ENCODE measurements at places on chromosomes 3 and 15.
A peak's percentile ranks its signal among the peaks of the same experiment; 100 is the strongest.

GRCh38 chr15:59521443-59521842, 83.5 kb downstream of the FAM81A start:
- DNase-seq, result no peak

DNA sequence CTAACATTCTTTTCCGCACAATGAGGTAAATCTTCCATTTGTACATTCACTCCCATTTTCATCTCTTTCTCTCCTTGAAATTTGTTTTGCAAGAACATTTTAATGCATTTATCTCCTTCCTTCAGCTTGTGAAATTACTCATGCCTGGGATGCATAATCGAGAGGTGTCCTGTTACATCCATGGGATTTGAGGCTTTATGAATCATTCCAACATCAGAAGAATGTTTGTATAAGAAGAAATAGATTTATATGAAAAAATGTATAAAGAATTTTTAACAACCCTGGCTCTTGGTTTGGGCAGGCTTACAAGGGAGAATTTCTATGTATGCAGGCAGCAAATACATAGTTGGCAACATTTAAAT, 93.2 kb upstream of the MBNL1 start:
- no peak for DNase-seq

DNA sequence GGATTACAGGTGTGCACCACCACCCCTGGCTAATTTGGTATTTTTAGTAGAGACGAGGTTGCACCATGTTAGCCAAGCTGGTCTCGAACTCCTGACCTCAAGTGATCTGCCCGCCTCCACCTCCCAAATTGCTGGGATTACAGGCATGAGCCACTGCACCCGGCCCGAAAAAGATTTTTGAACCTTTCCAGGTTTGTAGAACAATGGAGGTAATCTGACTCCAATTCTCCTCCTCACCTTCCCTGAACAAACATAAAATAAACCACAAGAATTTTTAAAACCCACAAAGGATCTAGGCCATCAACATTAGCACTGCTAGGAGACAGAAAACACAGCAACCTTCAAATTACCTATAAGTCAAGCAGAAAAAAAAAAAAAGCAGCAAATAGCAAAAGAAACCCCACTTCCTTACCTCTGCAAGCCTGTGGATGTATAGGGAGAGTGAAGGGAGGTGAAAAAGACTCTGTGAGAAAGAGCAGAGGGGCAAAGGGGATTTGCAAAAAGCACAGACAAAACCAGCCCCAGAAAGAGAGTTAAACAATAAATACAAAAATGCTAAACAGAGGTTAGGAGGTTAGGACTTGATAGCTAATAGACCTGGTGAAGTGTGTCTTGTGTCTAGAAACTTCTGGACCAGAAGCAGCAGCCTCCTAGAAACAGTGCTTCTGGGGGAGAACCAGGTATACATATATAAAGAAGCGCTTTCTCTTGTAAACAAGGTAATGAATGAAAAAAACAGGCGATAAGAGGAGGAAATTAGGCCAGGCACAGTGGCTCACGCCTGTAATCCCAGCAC, 32.1 kb downstream of the TFDP2 start:
- DNase-seq, result no peak

DNA sequence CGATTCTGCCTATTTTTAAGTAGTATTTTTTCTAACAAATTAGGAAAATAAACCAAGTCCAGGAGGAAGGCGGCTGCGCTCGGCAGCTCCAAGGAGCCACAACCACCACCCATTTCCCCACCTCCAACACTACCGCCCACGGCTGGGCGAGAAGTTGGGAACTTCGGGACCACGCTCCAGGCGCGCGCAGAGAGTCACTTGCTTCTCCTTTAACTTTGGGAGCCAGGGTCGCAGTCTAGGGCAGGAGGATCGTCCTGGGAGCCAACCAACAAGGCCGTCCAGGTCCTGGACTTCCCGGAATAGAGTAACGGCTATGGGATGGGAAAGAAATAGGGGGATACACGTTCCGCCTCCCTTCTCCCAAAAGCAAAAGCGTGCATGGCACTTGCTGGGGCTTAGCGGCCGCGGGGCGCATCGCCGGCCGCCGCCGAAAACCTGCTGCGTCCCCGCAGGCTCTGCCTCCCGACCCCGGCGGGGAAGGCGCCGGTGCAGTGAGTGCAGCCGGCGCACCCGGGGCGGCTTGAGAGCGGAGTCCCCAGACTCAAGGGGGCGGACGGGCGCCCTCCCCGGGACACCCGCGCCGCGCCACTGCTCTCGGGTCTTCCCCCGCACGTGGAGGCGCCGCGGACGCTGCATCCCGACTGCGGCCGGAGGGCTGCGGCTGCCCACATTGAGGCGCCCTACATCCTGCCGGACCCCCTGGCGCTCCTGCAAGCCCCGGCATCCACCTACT, 699 bp downstream of the MEGF11 start:
- DNase-seq, result peak; percentile 66

- DNase-seq, result no peak
Measured at GRCh38 chr15:78432664-78433063, 5.4 kb upstream of the IREB2 start.

DNA sequence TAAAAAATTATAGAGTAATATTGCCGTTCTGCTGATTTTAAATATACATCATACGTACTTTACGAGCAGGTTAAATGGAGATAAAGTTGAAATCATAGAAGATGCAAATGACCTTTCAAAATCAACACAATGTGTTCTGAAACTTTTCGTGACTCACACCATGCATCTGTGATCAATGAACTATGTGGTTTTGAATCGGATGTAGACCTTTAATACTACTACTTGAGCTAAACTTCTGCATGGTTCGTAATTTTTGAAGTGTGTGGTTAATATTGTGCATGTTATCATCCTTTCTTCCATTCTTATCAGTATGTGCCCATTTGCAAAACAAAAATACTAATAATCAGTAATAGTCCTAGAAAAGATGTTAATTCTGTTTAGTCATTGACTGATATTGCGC, 58.9 kb downstream of the GASK1A start:
- DNase-seq, result no peak

DNA sequence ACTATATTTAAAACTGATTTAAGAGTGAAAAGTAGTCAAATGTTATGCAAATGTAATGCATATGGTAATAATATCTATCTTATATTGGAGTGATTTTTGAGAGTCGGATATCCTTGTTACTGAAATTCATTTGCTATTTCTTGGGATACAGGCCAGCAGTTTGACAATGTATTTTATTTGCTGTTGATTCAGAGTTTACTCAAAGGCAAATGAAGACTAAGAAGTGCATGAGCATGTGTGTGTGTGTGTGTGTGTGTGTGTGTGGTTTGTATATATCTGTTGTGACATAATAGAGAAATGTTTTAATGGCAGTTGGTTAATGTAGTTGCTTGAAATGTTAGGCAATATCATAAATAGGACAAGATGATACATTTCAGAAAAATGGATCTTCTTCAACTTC, 39.0 kb downstream of the UNC13C start:
- no peak for DNase-seq

GRCh38 chr15:31381801-31382712, 55.4 kb downstream of the KLF13 start:
- DNase-seq, result no peak

- DNase-seq, result no peak
Measured at GRCh38 chr3:5191555-5192304, 4.2 kb downstream of the EDEM1 start.

DNA sequence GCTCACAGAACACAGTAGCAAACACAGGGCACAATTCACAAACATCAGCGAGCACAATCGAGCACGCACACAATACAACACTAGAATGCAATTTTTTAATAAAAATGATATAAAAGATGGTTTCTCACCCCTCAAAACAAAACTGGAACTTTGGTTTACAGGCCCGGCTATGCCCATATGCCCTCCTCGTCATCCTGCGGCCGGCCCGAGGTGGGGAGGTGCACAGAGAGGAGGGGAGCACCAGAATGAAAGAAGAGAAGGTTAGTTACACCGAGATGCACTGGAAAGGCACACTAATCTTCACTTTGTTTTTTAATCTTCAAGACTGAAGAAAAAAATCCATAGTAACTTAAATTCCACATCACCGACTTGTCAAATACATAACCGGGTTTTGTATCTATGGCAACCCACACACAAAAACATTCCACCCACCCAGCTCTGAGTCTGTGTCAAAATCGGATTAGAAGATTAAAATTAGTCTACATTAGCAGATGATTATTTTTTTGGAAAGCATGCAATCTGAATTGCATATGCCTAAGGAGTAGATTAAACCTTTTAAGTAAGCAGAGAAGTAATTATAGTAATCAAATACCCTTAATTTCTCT, 196.7 kb upstream of the WNT5A start:
- DNase-seq, result no peak

- DNase-seq, result no peak
Measured at GRCh38 chr3:101623656-101624055, 49.7 kb downstream of the PCNP start.

- no peak for DNase-seq
Measured at GRCh38 chr15:50024281-50024680, 94.8 kb downstream of the ATP8B4 start.

DNA sequence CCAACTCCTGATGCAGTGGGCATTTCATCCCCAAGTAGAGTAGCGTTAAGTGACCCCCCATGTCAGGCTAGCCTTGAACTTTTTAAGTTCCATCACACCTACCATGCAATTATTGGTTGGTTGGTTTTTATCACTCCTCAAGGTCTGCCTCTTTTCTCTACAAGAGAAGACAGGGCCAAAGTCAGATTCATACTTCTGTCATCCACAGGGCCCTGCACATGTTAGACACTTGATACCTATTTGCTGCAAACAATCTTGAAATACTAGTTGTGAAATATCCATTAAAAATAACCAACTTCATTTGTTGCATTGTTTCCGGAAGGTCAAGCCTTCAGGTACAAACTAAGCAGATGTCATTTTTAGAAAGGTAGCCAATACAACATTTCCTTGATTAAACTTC, 1.2 kb downstream of the CMSS1 start:
- DNase-seq, result no peak

DNA sequence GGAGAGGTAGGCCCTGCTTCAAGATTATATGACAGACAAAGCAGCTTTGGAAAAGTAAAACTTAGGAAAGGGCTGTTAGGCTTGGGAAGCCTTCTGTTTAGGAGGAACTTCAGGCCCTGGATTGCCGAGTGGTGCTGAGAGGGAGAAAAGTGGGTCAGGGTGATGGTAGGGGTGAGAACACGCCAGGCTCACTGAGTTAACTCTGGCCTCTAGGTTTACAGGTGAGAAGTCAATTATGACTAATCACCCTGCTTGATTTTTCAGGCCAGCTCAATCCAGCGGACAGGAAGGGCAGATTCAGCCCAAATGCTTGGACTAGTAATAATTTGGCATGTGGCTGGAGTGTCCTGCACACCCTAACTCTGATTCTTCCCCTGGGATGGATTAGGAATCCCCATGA, 365.1 kb upstream of the LMCD1 start:
- no peak for DNase-seq

DNA sequence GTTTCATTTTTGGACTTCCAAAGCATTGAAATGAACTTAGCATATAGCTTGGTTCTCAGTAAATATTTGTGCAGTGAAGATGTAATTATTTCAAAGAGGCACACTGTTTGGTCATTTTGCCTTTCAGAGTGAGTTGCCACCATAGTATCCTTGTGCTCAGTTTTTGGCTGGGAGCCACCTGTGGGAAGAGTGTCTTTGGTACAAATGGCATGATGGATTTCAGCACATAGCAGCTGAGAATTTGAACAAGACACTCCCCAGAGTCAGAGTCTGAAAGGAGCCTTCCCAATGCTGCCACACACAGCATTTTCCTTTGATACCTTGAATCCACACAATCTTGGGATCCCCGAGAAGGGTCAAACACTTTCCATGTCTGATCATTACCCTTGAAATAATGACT, 897.2 kb upstream of the ARPP21 start:
- DNase-seq, result no peak
